Fibroblast of mammary gland (primary cell): ENCODE measurements at places on chromosomes 1 and 21.

DNA sequence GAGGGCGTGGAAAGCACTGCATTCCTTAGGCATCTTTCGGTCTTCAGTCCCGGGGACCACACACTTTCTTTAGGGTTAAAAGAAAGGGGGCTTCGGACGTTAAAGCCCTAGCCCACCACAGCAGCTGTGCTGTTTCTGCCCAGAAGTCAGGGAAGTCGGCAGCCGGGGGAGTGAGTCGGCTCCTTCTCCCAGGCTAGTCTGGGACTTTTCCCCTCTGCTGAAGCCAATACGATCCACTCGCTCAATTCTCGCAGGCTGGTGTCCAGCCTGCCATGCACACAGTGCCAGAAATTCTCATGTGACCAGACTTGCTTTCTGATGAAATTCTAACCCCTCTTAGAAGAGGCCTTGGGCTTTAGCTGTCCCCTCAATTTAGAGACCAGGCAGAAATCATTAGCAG is 67.7 kb downstream of the BCAR3 start:
- peak; percentile 74 for DNase-seq

DNA sequence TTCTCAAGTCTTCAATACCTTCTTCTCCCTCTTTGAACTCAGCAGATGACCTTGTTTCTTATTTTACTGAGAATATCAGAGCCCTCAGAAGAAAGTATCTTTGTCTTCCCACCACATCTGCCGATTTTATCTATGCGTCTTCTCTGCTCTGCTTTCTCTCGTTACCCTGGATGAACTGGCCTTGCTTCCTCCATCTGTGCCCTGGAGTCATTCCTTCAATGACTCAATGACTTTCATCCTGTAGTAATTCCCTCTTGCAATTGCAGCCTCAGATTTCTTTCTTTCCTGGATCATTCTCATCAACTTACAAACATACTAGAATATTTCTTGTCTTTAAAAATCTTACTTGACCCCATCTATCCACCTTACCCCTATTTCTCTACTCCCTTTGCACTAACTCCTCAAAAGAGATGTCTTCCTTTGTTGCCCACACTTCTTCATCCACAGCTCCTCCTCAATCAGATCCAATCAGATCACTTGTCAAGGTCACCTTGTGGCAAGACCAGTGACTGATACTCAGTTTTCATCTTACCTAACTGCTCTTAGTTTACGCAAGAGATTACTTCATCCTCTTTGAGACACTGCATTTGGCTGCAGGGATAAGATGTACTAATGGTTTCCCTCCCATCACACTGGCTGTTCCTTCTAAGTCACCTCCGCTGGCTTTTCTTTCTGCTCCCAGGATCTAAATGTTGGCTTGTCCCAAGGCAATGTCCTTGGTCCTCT is 8.2 kb upstream of the TGFBR3 start:
- peak; percentile 67 for DNase-seq

GRCh38 chr1:113369040-113369439 is 21.3 kb upstream of the MAGI3 start:
- no peak for DNase-seq

- peak; percentile 30 for DNase-seq
These were observed 839 bp downstream of the SWT1 start for GRCh38 chr1:185157599-185158412.

GRCh38 chr1:35860696-35861095 is 22.3 kb upstream of the AGO1 start:
- DNase-seq, result no peak

- no peak for DNase-seq
These were observed 166.8 kb upstream of the GALNT2 start for GRCh38 chr1:229900220-229900619.

- no peak for DNase-seq
These were observed 59.9 kb downstream of the VANGL2 start for GRCh38 chr1:160460214-160460642.

- no peak for DNase-seq
These were observed 6.4 kb downstream of the PTGFR start for GRCh38 chr1:78497201-78497600.

DNA sequence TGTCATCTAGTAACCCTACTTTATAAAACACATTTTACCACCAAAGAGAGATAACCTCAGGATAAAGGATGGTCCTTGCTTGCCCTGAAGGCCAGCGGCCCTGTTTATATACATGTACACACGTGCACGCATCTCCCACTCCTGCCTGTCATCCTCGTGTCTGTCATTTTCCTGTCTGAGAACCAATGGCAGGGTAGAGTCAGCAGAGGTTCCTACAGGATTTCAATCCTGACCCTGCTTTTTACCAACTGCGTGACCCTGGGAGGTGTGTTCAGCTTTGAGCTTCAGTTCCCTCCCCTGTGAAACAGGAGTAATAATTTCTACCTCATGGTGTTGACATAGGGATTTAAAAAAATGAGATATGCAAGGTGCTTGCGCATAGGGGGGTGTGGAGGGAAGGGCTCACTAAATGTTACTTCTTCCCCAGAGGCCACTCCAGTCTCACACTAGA is 12.3 kb upstream of the RASSF5 start:
- DNase-seq, result no peak

GRCh38 chr1:225919906-225920305 is 4.1 kb downstream of the PYCR2 start:
- peak; percentile 75 for DNase-seq

DNA sequence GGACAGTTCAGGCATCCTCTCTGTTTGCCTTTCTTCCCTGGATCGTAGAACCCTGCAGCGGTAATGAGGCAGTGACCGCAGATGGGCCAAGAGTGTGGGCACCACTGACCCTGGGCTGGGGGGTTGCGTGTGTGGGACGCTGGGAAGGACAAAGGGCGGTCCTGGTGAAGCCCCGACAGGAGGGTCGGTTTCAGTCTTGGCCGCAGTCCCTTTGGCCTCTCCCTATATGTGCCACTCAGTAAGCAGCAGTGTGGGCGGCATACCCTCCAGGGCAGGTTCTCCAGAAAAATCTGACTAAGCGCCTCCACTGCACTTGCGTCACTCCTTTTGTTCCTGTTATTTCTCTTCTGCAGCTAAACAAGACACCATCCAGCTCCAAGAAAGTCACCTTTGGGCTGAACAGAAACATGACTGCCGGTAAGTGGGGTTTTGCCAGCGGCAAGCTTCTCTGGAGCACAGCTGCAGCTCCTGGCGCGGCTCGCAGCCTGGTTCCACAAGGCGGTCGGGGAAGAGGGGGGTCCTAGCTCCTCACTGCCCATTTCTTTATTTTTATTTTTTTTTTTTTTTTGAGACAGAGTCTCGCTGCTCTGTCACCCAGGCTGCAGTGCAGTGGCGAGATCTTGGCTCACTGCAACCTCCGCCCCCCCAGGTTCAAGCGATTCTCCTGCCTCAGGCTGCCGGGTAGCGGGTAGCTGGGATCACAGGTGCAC is 27.7 kb upstream of the PDXK start:
- no peak for DNase-seq

DNA sequence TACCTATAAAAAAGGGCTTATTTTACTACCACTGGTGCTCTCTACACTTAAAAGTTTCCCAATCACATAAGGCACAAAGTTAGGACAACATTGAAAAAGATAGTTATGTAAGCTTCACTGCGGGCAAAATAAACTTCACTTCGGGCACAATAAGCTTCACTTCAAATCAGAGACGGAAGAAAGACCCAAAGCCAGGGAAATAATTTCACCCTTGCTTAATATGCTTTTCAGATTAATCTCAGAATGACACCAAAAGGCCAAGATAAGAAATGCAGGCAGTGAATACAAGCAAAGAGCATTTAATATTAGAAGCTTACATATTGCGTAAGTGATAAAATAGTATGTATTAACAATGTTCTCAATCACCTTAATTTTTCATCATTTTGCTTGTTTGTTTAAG is 444.2 kb downstream of the SETD4 start:
- peak; percentile 80 for DNase-seq

GRCh38 chr1:45282351-45282750 is 44.3 kb upstream of the HPDL start:
- peak; percentile 20 for DNase-seq

- no peak for DNase-seq
These were observed 172.8 kb upstream of the CACNA1E start for GRCh38 chr1:181310560-181310959.

GRCh38 chr1:40266786-40267535 is 8.9 kb downstream of the ZMPSTE24 start:
- no peak for DNase-seq

DNA sequence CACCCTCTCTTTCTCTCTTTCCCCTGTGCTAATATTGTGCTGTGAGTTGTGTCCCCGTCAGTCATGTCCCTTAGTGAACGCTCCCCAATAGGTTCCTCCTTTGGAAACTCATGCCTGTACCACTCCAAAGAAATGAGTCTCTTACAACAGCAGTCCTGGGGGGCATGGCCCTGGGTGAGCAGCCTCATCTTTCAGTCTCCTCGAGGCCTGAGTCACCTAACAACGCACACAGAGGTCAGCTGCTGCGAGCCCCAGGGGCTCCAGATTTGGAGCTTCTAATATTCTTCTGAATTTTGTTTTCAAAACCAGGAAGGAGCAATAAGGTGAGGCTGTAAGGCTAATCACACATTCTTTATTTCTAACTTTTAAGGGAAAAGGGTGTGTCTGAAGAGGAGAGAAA is 30.5 kb upstream of the ZBTB8A start:
- peak; percentile 43 for DNase-seq

- no peak for DNase-seq
These were observed 4.1 kb downstream of the DDOST start for GRCh38 chr1:20657024-20657423.

GRCh38 chr1:50812346-50812745 is 147.7 kb downstream of the FAF1 start:
- DNase-seq, result no peak

GRCh38 chr1:172976222-172977041 is 74.3 kb downstream of the TNFSF18 start:
- DNase-seq, result peak; percentile 98

- peak; percentile 56 for DNase-seq
These were observed 129.7 kb upstream of the UBE2U start for GRCh38 chr1:64073705-64074104.

- no peak for DNase-seq
These were observed 21.1 kb upstream of the LAMC2 start for GRCh38 chr1:183164963-183165362.

DNA sequence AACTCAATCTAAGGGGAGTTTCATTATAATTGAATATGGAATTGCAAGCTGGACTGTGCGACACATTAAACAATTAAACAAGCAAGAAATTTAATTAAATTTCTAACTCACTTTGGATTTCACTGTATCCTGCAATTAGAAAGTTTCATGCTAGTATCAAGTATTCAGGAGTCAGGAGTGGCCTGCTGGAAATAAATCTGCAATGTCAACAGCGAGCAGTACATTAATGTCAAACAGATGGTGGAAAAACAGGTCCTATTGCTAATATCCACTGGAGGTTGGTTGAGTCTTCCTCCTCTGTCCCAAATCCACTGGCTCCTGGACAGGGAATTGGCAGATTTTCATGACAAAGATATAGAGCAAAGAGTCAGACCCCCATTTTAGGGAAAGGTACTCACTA is 237.1 kb downstream of the VAV3 start:
- no peak for DNase-seq

DNA sequence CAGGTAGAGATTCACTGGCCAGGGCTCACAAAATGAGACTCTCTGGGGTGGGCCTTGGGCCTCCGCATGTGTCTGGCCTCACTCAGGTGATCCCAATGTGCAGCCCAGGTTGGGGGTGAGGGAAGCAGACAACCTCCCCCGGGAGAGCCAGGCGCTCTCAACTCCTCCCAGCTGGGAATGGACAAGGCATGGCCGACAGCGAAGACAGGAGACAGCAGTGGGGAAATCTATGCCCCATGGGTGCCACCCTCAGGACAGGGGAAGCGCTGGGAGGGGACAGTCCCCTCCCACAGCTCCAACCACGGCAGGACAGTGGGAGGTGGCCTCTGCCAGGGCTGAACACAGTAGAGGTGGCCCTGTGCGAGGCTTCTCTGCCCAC is 47.7 kb downstream of the PRDM15 start:
- no peak for DNase-seq

DNA sequence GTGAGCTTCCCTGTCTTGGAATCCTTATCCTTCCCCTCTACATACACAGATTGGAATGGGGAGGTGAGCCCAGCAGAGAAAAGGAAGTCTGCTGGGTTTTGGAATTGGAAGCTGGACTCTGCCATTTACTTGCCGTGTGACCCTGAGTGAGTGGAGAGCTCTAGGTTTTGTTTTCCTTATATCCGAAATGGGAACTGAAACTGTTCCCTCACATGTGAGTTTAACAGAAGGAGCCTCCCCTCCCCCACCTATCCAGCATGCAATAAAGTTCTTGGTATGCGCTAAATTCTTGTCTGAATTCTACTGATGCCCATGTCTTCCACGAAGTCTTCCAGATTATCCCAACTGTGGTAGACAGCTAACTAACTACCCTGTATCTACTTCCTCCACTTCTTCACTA is 58.7 kb downstream of the NENF start:
- DNase-seq, result no peak

DNA sequence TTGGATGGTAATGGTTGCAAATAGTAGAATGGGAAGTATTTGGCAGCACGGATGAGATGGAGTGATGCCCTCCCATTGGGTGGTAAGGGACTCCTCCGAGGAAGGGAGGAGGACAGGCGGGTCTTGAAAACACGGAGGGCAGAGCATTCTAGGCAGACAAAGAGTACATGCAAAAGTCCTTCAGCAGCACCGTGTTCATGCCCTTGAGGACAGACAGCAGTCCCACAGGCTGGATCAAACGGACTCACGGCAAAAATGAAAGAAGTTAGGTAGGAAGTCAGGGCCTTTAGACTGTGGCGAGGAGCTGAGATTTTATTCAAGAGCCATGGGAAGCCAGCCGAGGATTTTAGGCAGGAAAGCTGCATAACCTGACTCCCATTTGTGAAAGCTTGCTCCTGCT is 253.9 kb downstream of the RHOU start:
- no peak for DNase-seq

DNA sequence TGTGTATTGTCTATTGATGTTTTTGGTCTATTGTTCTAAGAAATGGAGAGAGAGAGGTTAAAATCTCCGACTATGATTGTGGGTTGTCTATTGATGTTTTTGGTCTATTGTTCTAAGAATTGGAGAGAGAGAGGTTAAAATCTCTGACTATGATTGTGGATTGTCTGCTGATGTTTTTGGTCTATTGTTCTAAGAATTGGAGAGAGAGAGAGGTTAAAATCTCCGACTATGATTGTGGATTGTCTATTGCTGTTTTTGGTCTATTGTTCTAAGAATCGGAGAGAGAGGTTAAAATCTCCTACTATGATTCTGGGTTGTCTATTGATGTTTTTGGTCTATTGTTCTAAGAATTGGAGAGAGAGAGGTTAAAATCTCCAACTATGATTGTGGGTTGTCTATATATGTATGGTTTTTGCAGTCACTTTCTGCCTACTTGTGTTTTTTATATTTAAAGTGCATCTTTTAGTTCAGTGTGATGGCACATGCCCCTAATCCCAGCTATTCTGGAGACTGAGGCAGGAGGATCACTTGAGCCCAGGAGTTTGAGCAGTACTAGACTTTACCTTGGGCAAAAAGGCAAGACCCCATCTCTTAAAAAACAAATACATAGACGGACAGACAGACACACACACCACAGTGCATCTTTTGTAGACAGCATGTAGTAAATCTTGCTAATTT is 16.2 kb downstream of the C1orf159 start:
- no peak for DNase-seq

- DNase-seq, result peak; percentile 59
These were observed 105.0 kb downstream of the FNBP1L start for GRCh38 chr1:93552741-93553455.

- no peak for DNase-seq
These were observed 11.5 kb upstream of the C1orf53 start for GRCh38 chr1:197890936-197891335.
